ENCODE measurements at places on chromosomes 5 and 9.
A peak's percentile ranks its signal among the peaks of the same experiment; 100 is the strongest.

GRCh38 chr9:125513668-125514413, 193.2 kb downstream of the MAPKAP1 start:
- peak; percentile 78 for DNase-seq

GRCh38 chr5:113390224-113390623, 44.6 kb downstream of the TSSK1B start:
- DNase-seq, result no peak

- DNase-seq, result peak; percentile 7
Observed at GRCh38 chr5:73171495-73171894, 1.5 kb upstream of the TMEM174 start.

GRCh38 chr5:6215891-6216290, 162.5 kb downstream of the MED10 start:
- DNase-seq, result no peak

- DNase-seq, result no peak
Observed at GRCh38 chr9:126229501-126229900, 97.1 kb upstream of the MVB12B start.

GRCh38 chr9:134606951-134607731, 34.5 kb upstream of the COL5A1 start:
- no peak for DNase-seq

DNA sequence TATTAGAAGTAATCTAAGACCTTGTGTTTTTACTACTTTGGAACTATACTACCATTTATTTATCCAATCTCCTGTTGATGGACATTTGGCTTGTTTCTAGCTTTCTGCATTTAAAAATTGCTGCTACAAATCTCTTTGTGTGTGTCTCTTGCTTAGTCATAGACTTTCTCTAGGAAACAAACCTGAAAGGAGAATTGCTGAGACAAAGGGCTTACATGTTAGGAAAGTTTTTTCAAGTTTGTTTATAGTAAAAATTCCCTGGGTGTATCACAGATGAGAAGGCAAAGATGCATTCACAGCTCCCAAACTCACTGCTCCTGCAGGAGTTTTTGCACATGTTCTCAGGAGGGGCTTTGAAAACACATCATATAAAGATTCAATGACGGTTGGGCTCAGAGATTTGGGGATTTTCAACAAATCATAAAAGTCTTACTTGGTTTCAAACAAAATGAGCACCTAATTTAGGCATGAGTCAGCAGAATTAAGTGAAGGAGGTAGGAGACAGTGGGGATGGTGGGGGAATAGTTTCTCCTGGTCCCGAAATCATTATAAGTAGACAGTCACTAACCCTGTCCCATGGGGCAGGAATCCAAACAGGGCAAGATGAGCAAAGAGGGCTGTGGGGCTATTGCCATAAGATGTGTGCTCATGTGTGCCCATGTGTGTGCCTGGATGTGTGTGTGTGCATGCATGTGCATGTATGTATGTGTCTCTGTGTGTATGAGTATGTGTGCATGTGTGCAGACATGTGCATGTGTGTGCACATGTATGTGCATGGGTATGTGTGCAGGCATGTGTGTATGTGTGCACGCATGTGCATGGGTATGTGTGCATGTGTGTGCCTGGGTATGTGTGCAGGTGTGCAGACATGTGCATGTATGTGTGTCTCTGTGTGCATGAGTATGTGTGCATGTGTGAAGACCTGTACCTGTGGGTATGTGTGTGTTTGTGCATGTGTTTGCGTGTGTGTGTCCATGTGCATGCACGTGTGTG, 43.4 kb upstream of the S1PR3 start:
- DNase-seq, result no peak

- DNase-seq, result peak; percentile 16
Observed at GRCh38 chr5:78903861-78904260, 81.2 kb downstream of the ARSB start.

DNA sequence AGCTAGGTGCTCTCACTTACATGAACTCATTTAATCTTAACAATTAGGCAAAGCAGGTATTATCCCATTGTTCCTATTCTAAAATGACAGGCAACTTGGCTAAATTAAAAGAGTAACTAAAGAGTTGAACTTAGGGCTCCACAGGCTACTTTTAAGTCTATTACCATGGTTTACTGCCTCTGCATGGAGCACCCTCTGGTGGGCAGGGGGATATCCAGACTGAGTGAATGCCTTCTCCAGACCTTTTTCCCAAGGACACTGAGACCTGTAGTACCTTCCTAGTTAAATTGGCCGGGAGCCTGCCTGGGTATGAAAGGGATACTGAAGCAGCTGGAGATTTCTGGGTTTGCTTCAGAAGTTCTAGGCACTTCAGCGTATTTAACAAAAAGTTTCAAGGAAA, 238.1 kb downstream of the ELAVL2 start:
- no peak for DNase-seq

- DNase-seq, result no peak
Observed at GRCh38 chr5:95619096-95619495, 791 bp upstream of the GPR150 start.

- peak; percentile 99 for DNase-seq
Observed at GRCh38 chr9:118961857-118962256, 407.4 kb downstream of the BRINP1 start.

- no peak for DNase-seq
Observed at GRCh38 chr5:15168358-15168757, 296.8 kb upstream of the ANKH start.

DNA sequence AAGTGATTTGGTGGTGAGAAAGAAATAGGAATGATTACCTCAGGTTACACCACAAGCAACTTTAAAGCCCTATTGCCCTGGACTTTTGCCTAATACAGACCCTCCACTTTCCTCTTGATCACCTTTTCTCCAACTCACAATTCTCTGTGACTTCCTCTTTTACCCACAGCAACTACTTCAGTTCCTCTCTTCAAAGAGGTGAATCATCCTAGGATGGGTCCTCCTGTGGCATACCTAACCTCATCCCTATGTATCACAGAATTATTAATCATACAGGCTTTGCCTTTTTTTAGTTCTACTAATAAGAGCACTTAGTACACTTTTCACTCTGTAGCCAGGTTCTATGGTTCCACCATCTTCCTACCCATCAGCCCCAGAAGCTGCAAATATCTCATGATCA, 19.6 kb upstream of the INSL6 start:
- DNase-seq, result no peak

GRCh38 chr5:52887066-52887465, 99.3 kb downstream of the ITGA1 start:
- DNase-seq, result no peak

GRCh38 chr5:170142196-170142595, 36.5 kb downstream of the FOXI1 start:
- DNase-seq, result no peak

DNA sequence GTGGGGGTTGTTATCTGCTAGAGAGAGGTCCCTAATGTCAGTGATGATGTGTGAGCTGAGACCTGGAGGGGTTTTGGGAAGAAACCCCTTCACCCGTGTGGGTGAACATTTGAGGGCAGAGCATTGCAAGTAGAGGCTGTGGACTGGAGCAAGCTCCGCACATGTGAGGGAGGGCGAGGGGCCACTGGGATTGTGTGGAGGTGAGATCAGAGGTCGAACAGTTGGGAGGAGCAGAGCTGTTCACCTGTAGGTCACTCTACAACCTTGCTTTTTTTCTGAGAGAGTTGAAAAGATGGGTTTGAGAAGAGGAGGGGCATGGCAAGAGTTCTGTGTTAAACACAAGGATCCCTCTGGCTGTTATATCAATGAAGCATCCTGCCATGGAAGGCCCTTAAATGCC, 480.4 kb upstream of the ZNF608 start:
- DNase-seq, result no peak

- DNase-seq, result no peak
Observed at GRCh38 chr9:136588663-136589464, 43.0 kb upstream of the NOTCH1 start.

DNA sequence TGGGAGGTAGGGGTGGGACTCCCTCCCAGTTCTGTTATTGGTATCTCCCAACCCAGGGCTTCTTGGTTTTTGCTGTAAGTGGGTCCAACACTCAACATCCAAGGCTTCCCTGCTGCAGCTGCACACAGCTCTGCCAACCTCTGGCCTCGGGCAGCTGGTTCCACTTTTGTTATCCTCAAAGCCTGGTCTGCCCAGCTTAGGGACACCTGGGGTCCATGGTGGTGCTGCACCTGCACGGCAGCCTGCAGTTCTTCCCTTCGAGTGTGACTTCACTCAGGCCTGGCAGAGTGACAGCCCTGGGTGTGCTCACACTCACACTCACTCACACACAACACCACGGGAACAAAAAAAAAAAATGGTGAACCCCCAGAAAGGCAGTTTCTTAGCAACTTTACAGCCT, 15.3 kb upstream of the SAP30L start:
- DNase-seq, result no peak

DNA sequence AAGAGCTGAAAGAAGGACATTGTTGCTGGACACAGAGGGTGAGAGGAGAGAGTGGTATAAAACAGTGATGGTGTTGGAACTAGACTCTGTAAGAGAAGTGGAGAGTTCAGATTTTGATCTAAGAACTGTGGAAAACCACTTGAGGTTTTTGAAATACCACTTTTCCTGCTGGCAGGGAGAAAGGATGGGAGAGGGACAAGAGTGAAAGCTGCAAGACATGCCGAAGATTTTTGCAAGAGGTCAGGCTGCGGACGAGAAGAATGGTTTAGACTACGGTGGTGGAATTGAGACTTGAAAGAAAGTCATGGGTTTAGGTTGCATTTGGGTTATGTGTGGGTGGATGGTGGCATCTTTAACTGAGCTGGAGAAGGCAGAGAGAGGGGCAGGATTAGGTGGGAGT, 202.2 kb upstream of the RPS23 start:
- no peak for DNase-seq

DNA sequence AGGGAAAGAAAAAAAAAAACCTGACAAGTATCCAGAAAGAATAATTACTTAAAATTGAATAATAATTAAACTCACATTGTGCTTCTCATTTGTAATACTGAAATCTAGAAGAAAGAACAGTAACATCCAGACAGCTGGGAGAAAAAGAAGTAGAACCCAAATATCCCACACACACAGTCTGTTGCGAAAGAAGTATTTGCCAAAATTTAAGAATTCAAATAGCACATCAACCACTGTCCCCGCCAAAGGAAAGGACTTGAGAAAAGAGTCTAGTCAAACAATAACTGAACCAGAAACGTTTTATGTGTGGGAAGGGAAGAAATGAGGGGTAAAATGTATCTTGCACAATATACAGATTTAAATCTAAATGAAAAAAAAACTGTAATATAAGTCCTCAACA, 202.8 kb downstream of the MLLT3 start:
- DNase-seq, result no peak

DNA sequence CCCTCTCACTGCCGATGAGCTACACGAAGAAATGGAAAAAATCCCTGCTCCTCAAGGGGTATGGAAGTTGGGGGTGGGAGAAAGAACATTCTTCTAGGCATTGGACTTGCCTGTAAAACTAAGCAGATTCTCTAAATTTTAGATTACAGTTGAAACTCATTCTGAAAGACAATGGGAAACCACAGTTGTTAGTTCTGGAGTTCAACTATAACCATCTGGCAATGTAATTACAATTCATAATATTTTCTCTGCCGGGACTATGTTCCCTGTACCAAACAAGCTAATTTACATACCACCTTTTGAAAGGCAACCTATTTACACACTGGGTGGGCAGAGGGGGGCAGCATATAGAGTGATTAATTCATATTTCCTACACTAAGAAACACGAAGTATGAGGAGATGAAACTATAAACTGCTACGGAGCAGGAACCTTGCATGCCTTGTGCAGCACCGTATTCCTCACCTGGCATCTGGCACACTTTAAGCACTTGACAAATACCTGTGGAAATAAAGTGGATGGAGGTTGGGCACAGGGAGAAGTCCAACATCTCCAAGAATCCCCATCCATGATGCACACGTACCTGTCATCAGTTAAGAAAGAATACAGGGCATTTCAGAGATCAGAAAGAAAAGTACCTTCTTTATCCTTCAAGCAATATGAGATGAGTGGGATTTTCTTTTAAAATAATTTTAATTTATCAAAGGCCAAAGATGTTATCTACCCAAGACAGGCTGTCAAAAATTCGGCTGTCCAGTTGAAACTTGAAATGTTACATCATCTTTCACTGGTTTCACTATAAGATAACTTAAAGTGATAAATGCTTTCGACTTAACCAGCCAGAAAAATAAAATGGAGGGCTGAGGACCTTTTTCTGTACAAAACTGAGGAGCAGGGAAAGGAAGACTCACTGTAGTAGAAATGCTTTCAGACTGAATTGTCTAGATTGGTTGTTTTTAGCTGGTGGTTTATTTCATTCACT, 54.2 kb downstream of the SSBP2 start:
- DNase-seq, result no peak

GRCh38 chr9:69811351-69811868, 9.2 kb upstream of the CFAP95 start:
- DNase-seq, result no peak

GRCh38 chr5:35921930-35922329, 16.5 kb downstream of the CAPSL start:
- DNase-seq, result no peak

DNA sequence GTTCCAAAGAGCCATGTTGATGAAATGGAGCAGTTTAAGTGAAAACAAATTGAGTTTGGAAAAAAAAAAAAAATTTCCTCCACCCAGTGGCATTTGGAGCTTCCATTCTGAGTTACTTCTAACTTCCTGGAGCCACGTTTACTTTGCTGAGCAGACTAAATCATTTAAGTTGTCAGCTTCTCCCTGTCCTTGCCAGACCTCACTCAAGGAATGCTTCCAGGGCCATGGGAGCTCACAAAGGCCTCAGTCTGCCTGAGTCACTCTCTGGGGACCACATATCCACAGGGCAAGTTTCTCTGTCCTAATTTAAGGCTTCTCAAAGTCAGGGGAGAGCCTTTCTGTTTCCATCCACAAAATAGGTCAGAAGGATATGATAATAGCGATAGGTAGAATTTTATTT, 210.3 kb upstream of the TNC start:
- no peak for DNase-seq

DNA sequence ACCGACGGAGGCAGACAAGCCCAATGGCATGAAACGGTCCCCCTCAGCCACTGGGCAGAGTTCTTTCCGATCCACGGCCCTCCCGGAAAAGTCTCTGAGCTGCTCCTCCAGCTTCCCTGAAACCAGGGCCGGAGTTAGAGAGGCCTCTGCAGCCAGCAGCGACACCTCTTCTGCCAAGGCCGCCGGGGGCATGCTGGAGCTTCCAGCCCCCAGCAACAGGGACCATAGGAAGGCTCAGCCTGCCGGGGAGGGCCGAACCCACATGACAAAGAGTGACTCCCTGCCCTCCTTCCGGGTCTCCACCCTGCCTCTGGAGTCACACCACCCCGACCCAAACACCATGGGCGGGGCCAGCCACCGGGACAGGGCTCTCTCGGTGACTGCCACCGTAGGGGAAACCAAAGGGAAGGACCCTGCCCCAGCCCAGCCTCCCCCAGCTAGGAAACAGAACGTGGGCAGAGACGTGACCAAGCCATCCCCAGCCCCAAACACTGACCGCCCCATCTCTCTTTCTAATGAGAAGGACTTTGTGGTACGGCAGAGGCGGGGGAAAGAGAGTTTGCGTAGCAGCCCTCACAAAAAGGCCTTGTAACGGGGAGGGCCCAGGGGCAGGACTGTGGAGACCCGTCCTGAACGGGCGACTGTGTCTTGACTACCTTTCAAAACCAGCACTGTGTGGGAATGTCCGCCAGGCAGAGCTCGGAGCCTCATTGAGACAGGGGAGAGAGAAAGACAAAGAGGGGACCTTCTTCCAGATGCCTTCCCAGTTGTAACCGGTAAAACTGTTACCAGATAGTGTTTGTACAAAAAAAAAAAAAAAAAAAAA, 29.9 kb downstream of the CD180 start:
- no peak for DNase-seq

GRCh38 chr5:143558048-143558447, 154.6 kb upstream of the NR3C1 start:
- no peak for DNase-seq

Data from kidney glomerular epithelial cell (primary cell).